ENCODE measurements at places on chromosomes 12 and 14. TPM values are rescaled to one million over a fixed set of nuclear protein-coding genes. Genes with fewer than 3 reads are reported as not detected.

The PFDN5 gene
- 321 TPM for total RNA-seq

GRCh38 chr14:50014809-50015430 is 101.5 kb downstream of the VCPKMT start:
- H3K4me3 ChIP-seq: no peak overlapping the region
- no peaks in the 10 kb centered on the region for H3K27me3 ChIP-seq
- no peaks in the 10 kb centered on the region for H3K36me3 ChIP-seq
- no peak for DNase-seq

- no peak for DNase-seq
- no peaks in the 10 kb centered on the region for H3K36me3 ChIP-seq
- no peak overlapping the region for H3K27ac ChIP-seq
- no peaks in the 10 kb centered on the region for H3K4me1 ChIP-seq
- H3K4me3 ChIP-seq: no peak overlapping the region
Observed at GRCh38 chr14:97282210-97283004, 485.2 kb downstream of the VRK1 start.

GRCh38 chr12:51923506-51924365 is 16.4 kb downstream of the ACVRL1 start:
- H3K4me3 ChIP-seq: no peak overlapping the region
- peak overlapping the region; percentile 57 for H3K27ac ChIP-seq
- peak; percentile 67 for DNase-seq
- H3K36me3 ChIP-seq: no peaks in the 10 kb centered on the region

DNA sequence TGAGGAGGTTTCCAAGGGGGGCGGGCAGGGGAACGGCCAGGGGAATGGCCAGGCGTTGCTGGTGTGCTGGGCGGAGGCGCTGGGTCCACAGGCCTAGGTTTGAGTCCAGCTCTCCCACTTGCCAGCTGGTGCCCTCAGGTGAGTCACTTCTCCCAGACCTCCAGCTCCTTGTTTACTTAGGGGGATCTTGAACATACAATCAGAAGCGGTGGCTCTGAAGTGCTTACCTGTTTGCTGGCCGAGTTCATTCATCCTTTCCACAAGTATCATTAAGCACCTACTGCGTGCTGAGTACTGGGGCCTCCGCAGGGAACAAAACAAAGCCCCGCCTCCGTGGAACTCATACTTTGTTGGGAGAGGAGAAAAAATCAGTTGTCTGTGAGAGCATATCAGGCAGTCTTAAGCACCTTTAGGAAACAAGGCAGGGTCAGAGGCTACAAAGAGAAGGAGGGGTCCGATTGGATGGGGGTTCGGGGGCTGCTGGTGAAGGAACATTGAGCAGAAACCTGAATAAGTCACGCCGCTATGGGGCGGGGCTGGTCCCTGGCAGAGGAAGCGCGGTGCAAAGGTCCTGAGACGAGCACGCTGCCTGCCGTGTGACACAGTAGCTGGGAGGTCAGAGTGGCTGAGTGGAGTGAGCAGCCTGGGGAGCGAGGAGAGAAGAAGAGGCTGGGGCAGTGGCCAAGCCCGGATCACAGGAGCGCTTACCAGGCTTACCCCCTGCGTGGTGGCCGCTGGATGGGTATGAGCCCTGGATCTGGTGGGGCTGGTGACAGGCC is 15.1 kb downstream of the MVK start:
- H3K27me3 ChIP-seq: no peaks in the 10 kb centered on the region
- DNase-seq: no peak
- H3K27ac ChIP-seq: no peak overlapping the region
- H3K4me1 ChIP-seq: no peaks in the 10 kb centered on the region
- H3K36me3 ChIP-seq: peaks cover 75% of the 10 kb centered on the region

DNA sequence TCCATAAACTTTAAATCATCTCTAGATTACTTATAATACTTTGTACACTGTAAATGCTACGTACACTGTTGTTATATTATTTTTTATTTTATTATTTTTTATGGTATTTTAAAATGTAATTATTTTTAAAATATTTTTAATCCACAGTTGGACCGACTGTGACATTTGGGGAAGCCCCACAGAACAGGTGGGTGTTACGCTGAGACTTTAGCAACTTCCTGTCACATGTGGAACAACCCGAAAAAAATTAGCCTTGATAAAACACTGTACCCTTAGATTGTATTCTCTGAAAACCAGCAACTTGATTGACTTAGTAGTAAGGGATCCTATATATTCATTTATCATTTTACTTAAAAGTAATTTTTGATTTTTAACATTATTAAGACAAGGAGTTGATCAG is 1755.7 kb upstream of the SEL1L start:
- H3K4me1 ChIP-seq: no peaks in the 10 kb centered on the region
- DNase-seq: no peak
- no peaks in the 10 kb centered on the region for H3K36me3 ChIP-seq
- no peak overlapping the region for H3K4me3 ChIP-seq
- no peak overlapping the region for H3K27ac ChIP-seq

GRCh38 chr12:12665194-12665593 is 30.8 kb downstream of the GPR19 start:
- no peaks in the 10 kb centered on the region for H3K27me3 ChIP-seq
- no peak overlapping the region for H3K4me3 ChIP-seq
- DNase-seq: no peak
- H3K4me1 ChIP-seq: no peaks in the 10 kb centered on the region
